ENCODE measurements at places on chromosomes 7 and 10.
A peak's percentile ranks its signal among the peaks of the same experiment; 100 is the strongest.

GRCh38 chr7:8295638-8296361, 33.8 kb upstream of the ICA1 start:
- peak; percentile 86 for DNase-seq

DNA sequence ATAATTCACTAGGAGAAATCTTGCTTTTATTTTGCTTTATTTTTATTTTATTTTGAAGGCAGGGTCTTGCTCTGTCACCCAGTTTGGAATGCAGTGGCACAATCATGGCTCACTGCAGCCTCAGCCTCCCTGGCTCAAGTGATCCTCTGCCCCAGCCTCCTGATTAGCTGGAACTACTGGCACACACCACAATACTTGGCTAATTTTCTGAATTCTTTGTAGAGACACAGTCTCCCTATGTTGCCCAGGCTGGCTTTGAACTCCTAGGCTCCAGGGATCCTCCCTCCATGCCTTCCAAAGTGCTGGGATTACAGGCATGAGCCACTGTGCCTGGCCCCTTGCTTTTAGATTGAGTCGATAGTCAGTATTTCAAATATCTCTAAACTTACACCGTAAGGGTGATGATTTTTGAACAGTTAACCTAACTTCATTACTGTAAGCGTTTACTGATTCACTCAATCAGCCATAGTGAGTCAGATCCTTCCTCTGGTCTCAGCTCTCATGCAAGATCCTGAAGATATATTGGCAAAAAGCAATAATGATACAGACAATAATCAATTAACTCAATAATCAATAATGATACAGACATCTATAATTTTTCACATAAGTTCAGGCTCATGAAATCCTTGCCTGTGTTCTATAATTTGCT, 239.5 kb downstream of the KIAA1217 start:
- DNase-seq: no peak

GRCh38 chr10:90087197-90088023, 386.0 kb downstream of the KIF20B start:
- no peak for DNase-seq

GRCh38 chr10:15879663-15880062, 19.4 kb upstream of the MINDY3 start:
- no peak for DNase-seq

DNA sequence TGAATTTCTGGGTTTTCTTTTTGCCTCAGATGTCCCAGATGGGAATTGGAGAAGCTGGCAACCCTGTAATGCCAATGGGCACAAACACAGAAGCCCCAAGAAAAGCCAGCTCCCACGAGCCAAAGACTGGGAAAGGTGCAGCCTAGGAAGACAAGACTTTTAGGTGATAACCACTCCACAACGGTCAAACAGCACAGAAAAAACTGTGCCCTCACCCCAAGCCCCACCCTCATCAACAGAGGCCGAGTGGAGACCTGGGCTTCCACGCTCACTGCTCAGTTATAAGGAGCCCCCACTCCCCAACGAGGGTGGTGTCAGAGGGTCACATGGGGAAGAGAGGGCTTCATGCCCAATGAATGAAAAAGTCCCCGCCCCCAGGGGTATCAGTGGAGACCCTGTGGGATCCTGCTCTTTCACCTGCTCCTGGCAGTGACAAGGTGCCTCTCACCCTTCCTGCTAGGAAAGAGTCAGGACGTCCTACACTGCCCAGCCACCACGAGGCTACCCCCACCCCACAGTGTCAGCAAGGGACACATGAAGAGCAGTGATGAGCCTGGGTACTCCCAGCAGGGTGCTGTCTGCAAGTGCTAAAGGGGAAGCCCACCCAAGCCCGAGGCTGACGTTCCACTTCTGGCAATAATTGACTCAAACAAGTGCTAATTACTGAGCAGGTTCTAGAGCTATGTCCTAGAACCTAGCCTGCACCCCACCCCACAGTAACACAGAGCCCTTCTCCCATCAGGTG, 8.3 kb downstream of the TMEM273 start:
- no peak for DNase-seq

GRCh38 chr10:99685597-99685967, 26.3 kb downstream of the ENTPD7 start:
- DNase-seq: no peak

- no peak for DNase-seq
Observed at GRCh38 chr10:98589691-98590090, 143.0 kb upstream of the HPS1 start.

All from NCI-H1694 (cell line).